GM13976 (cell line): ENCODE measurements at places on chromosomes 3 and 15.

GRCh38 chr3:63089007-63089750 lies 188.9 kb upstream of the SYNPR start:
- no peak for DNase-seq

- no peak for DNase-seq
Observed at GRCh38 chr3:180416111-180416594, 185.8 kb upstream of the TTC14 start.

DNA sequence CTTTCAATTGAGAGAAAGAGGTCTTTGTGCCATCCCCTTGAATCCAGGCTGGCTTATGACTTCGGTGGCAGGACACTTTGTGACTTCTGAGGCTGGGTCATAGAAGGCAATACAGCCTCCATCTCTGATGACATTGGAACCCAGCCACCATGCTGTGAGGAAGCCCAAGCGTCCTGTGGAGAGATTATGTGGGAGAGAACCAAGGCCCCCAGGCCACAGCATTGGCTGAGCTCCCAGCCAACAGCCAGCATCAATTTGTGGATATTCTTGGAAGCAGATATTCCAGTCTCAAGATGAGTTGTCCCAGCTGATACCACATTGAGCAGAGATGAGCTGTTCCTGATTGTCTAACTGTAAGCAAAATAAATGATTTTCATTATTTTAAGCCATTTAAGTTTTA lies 12.7 kb upstream of the XIRP1 start:
- DNase-seq = no peak

DNA sequence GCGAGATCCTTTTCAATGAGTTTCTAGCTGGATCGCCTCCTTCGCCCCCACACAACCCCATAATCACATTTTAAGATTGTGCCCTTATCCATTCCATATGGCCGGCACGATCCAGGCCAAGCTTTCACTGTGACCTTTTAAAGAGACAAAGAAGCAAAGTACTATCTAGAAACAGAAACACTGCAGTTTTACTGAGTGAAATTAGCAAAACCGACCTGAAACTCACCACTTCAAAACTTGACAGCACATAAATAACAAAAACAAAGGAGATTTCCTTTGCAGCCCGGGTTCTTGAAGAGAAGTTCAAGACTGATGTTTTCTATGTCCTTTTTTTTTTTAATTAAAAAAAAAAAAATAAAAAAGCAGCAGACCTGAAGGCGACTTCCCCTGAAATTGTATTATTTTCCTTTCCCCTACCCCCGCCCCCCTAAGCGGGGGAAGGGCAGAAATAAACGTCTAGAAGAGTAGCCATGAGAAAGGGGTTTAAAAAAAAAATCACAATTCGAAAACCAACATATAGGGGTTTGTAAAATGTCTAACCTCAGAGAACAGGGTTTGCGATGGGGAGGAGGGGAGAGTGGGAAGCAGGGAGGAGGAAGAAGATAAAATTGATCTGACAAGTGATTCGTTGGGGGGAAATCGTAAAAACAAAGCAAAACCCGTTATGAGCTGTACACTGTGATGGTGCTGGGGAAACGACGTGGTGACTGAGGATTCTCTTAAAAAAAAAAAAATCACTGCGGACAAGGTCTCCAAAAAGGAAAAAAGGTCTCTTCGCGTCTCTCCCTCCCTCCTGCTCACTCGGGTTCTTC lies 1.5 kb downstream of the SATB1 start:
- peak; percentile 35 for DNase-seq

DNA sequence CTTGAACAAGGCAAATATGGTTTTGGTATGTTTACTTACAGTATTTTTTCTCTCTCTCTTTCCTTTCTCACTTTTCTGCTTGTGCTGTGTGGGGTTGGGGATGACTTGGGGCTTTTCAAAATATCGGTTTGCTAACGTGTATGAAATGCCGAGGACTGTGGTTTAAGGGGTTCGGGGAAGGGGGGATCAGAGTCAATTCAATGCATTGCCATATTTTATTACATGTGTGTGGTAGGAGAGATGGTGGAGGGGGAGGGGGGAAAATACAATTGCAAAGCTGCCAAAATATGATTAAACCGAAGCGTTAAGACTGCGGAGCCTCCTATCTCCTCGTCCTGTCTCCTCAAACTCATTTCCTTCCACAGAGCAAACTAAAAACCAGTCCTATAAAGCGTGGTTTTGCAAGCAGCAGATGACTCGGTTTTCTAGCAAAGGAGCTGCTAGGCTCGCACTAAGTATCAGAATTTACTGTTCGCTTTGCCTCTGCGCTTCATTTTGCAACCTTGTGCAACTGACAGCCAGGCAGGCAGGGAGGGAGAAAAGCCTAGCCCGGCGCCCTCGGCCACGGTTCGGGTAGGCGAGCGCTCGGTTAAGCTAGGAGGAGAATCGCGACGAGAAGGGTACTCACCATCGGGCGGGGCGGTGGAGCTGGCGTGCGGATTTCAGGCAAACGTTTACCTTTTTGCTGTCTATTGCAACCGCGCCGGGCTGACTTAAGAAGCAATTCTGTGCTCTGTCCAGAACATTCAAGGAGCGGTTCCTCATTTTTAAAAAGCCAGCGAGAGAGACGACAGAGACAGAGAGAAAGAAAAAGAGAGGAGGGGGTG lies 4.0 kb upstream of the NR2F2 start:
- no peak for DNase-seq
